ENCODE measurements at places on chromosomes 3 and 15.
A peak's percentile ranks its signal among the peaks of the same experiment; 100 is the strongest.

GRCh38 chr15:93458597-93458996 lies 369.6 kb upstream of the RGMA start:
- DNase-seq, result no peak
- H3K27ac ChIP-seq, result no peak overlapping the region
- no peaks in the 10 kb centered on the region for H3K36me3 ChIP-seq
- peaks cover 3% of the 10 kb centered on the region for H3K27me3 ChIP-seq

DNA sequence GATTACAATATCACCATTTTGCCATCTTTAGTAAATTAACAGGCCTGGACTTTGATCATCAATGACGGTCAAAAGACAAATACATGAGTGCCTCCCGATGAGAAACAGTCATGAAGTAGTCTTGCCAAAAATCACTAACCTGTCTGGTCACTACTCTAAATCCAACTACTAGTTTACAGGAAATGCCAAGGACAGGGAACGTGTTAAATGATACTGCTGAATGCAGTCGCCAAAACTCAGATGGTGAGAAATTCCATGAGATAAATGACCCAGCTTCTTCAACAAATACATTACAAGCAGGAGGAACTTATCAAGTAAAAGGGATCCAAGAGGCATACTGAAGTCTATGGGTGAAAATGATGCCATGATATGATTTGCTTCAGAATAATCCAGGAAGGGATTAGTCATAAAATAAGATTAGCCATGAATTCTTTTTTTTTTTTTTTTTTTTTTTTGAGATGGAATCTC lies 35.8 kb upstream of the ATP13A3 start:
- no peak overlapping the region for H3K4me3 ChIP-seq
- no peaks in the 10 kb centered on the region for H3K27me3 ChIP-seq
- H3K36me3 ChIP-seq, result peaks cover 20% of the 10 kb centered on the region
- no peak for DNase-seq

- no peak overlapping the region for H3K4me3 ChIP-seq
- no peaks in the 10 kb centered on the region for H3K4me1 ChIP-seq
- no peaks in the 10 kb centered on the region for H3K36me3 ChIP-seq
- H3K27ac ChIP-seq, result no peak overlapping the region
These were observed 12.9 kb downstream of the CRABP1 start for GRCh38 chr15:78353093-78353492.

GRCh38 chr3:73558727-73559075 lies 66.0 kb downstream of the PDZRN3 start:
- H3K27ac ChIP-seq, result no peak overlapping the region
- no peaks in the 10 kb centered on the region for H3K4me1 ChIP-seq
- H3K4me3 ChIP-seq, result no peak overlapping the region
- DNase-seq, result no peak
- no peaks in the 10 kb centered on the region for H3K36me3 ChIP-seq

DNA sequence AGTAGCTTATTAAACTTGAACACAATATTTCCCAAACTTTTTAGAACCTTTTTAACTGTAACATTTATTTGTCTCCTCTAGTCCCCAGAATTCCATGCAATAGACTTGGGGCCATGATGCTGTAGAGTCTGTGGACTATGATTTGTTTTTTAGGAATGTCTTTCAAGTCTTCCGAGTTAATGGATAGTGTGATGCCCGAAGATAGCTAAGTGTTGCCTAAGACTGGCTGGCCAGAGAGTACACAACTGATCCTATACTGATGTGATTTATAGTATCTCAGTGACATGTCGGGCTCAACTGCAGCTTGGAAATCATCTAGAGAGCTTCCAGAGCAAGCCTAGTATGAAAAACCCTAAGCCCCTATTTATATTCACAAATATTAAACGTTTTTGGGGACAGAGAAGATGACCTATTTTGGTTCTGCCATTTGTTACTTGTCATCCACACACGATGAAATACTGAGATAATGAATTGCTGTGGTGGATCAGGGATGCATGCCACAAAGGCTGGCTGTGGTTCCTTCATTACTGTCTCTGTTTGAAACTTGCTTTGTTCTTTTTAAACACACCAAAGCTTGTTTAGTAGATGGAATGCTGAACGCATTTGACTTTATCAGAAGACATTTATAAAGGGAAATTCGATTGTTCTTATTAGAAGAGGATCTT lies 507.4 kb downstream of the TAFA4 start:
- no peak overlapping the region for H3K4me3 ChIP-seq
- H3K36me3 ChIP-seq, result no peaks in the 10 kb centered on the region
- no peak for DNase-seq
- no peaks in the 10 kb centered on the region for H3K27me3 ChIP-seq
- no peaks in the 10 kb centered on the region for H3K4me1 ChIP-seq

DNA sequence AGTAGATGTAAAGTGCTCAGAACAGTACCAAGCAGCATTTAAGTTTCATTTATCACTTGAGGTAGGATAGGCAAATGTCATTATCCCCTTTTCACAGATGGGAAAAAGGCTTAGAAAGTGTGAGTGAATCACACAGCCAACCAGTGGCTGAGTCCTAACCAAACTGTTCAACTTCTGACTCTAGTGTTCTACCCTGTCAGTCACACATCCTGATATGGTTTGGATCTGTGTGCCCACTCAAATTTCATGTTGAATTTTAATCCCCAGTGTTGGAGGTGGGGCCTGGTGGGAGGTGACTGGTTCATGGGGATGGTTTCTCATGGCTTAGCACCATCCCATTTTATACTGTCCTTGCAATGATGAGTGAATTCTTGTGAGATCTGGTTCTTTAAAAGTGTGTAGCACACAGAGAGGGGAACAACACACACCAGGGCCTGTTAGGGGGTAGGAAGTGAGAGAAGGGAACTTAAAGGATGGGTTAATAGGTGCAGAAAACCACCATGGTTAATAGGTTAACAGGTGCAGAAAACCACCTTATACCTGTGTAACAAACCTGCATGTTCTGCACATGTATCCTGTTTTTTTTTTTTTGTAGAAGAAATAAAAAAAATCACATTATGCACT lies 304.7 kb downstream of the SUCLG2 start:
- H3K4me1 ChIP-seq, result peaks cover 10% of the 10 kb centered on the region
- H3K27me3 ChIP-seq, result peaks cover 9% of the 10 kb centered on the region
- no peak for DNase-seq
- H3K36me3 ChIP-seq, result peaks cover 4% of the 10 kb centered on the region
- H3K27ac ChIP-seq, result peak overlapping the region; percentile 29
- H3K4me3 ChIP-seq, result no peak overlapping the region

DNA sequence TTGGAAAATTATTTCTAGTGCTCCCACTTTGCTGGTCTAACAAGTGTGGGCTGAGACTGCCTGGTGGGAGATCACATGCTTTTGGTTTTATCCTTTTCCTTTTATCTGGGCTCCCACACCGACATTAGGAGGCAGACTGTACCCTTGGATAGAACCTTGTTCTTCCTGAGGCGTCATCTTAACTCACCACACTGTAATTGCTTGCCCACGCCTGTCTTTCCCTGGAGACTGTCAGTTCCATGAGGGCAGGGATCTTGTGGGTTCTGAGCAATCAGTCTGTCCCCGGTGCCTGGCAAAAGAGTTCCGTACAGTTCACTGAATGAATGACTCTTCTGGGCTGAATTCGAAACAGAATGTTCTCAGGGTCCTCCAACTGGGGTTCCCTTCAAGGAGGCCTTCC lies 124.6 kb upstream of the ABHD17C start:
- H3K4me1 ChIP-seq, result no peaks in the 10 kb centered on the region
- H3K27me3 ChIP-seq, result peaks cover 9% of the 10 kb centered on the region
- H3K36me3 ChIP-seq, result no peaks in the 10 kb centered on the region
- no peak overlapping the region for H3K4me3 ChIP-seq
- no peak overlapping the region for H3K27ac ChIP-seq

GRCh38 chr3:85838921-85839320 lies 880.1 kb downstream of the CADM2 start:
- no peak overlapping the region for H3K27ac ChIP-seq
- no peaks in the 10 kb centered on the region for H3K4me1 ChIP-seq
- DNase-seq, result no peak
- H3K27me3 ChIP-seq, result no peaks in the 10 kb centered on the region

DNA sequence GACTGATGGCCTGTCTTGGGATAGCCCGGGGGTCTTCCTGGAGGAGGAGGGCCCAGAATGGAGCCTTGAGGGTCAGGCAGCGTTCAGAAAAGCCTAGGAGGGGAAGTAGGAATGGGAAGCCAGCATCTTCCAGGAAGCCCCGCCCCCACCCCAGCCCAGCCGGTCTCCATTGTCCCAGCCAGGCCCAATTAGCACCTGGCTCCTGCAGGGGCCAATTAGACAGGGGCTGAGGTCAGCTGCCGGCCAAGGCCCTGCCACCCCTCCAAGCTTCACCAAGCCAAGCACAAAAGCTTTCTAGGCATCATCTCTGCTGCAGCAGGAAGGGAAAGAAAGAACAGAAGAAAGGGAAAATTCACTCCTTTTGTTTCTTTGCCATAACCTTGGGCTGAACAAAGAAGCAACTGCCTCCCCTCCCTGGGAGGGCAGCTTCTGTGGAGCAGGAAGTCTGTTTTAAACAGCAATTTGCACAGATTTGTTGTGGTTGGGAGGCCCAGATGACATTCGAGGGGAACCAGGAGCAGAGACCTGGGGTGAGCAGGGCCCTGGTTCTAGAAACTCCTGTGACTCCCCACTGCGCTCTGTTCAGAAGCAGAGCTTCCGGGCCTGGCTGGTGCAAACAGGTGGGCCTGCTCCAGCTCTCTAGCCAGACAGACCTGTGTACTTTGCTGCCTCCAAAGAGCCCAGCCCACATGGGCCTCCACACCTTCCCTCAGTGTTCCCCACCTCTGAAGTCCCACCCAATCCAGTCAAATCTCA lies 47.7 kb downstream of the CYP11A1 start:
- no peaks in the 10 kb centered on the region for H3K36me3 ChIP-seq
- H3K27ac ChIP-seq, result no peak overlapping the region
- H3K4me3 ChIP-seq, result no peak overlapping the region
- H3K4me1 ChIP-seq, result peaks cover 9% of the 10 kb centered on the region

DNA sequence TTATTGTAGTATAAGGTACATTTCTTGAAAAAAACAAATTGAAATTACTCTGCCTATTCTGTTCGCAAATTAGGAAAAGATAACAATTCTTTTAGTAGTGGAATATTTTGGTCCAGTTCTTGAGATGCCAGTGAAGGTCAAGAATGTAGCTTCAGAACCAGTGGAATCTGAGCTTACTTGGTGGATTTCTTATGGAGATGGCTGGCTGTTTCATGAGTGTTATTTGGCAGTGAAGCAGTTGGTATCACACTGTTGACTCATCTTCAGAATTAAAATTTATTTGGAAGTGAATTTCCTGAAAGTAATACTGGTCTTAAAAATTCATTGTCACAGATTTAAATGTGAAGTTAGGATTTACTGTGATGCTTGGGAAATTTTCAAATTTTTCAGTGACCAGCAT lies 19.1 kb downstream of the RNF13 start:
- peaks cover 57% of the 10 kb centered on the region for H3K36me3 ChIP-seq
- no peaks in the 10 kb centered on the region for H3K27me3 ChIP-seq
- H3K4me3 ChIP-seq, result no peak overlapping the region
- H3K27ac ChIP-seq, result no peak overlapping the region
- H3K4me1 ChIP-seq, result no peaks in the 10 kb centered on the region

DNA sequence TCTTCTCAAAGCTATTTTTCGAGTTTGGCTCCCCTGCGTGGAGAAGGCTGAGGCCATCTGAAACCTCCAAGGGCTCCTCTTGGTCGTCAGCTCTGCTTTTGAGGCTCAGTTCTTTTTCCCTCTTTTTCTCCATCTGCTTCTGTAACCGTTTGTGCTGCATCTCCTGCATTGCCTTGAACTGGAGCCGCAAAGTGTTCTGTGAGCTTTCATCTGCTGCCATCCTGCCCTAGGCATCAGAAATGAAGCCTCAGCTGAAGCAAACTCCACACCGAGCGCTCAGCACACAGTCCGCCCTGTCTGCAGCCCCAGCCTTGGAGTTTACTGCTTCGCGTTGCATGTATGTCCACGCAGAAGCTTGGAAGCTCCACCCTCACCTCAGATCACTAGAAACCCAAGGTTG lies 14.9 kb downstream of the CCDC13 start:
- peaks cover 18% of the 10 kb centered on the region for H3K27me3 ChIP-seq
- DNase-seq, result no peak
- no peaks in the 10 kb centered on the region for H3K4me1 ChIP-seq
- H3K4me3 ChIP-seq, result no peak overlapping the region
- H3K36me3 ChIP-seq, result no peaks in the 10 kb centered on the region

DNA sequence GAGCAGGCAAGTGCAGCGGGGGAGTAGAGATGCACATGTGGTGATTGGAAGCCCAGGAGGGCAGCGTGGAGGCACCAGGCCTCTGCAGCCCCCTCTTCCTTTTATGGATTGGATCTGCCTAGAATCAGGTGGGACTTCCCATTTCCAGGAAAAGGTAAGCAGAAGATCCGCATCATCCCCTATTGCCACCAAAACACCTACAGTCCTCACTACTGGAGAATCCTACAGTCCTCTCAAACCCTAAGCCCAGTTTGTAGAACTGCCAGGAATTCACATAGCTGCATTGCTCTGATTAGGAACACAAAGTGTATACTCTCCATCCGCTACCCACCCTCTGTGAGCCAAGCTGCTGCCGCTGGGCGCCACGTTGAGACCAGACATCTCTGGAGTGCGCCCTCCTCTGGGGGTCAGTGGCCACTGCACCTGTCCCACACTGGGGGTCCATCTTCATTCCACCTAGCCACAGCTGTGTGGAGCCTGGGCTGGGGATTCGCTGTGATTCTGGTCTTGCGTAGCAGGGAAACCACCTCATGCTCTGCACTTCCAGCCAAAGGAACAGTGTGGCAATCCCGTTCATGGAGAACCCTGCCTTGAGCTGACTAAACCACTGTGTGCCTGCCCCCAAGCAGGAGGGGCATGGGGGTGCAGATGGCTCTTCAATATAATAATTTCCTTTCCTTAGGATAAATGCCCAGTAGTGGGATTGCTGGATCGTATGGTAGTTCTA lies 88.9 kb upstream of the PTX3 start:
- DNase-seq, result no peak
- no peak overlapping the region for H3K4me3 ChIP-seq
- H3K4me1 ChIP-seq, result no peaks in the 10 kb centered on the region

- DNase-seq, result no peak
- H3K27me3 ChIP-seq, result peaks cover 11% of the 10 kb centered on the region
- H3K27ac ChIP-seq, result no peak overlapping the region
These were observed 32.0 kb downstream of the FOXL2 start for GRCh38 chr3:138914870-138915502.

DNA sequence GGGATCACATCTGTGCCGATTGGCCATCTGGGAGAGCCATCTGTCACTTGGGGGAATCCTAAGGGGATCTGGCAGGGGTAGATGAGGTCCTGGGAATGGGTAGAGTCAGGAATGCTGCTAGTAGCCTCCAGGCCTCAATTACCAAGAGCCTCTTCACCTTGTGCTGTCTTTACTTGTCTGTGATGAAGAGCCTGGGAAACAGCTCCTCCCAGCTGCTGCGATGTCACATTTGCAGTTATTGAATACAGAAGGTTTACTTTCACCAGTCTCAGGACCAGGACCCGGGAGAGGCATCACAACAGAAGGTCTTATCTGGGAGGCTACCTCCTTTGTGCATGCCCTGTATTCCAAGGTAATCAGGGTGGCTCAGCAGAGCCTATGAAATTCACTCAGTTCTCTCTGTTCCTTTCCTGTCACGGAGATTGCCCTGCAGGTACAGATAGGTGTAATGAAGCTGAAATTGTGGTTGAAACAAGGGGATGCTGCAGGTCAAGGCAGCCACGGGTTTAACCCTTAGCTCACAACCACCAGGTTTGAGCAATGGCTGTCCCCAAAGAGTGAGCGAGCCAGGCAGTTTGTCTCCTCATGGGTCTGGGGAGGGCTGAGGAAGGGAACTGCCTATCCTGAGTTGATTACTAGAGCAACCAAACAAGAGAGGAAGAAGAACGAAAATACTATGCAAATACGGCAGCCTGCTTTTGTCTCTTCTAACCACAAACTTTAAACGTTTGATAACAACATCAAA lies 298.9 kb upstream of the RORA start:
- no peaks in the 10 kb centered on the region for H3K36me3 ChIP-seq
- H3K4me3 ChIP-seq, result no peak overlapping the region
- peaks cover 9% of the 10 kb centered on the region for H3K27me3 ChIP-seq
- no peak overlapping the region for H3K27ac ChIP-seq
